Stimulated activated CD4-positive, alpha-beta T cell treated with anti-CD3 and anti-CD28 coated beads, Interleukin-1b, Interleukin-23, amount 100 ng/mL, for 24 hours (primary cell): ENCODE measurements at places on chromosomes 13 and 19.

DNA sequence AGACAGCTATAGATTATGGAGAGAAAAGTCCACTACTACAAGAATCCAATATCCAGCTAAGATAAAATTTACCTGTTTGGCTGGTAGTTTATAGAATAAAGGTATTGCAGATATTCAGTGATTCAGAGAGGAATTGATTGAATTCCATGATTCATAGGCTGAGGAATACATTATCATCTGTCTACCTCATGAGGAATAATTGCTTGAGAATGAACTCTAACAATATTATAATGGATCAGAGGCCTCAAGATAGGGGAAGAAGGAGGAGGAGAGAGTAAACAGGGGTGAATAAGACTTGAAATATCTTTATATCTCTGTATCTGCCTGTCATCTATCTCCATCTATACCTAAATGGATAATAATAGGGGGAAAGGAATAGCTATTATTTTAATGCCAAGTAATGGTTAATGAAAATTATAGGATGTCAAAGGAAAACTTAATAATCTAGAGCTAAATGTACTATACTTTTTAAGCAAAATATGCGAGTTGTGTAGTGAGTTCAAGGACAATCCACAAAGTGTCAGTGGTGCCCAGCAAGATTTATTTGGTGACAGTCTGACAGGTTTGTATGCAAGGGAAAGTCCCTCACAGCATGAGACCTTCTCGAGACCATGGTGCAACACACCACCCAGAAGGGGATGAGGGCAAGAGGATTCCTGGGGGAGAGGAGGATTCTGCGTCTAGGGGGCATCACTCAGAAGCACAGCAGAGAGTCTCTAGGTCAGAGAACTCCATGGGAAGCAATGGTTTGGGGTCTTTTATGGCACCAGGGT, 224.5 kb downstream of the GPC5 start:
- DNase-seq = no peak

DNA sequence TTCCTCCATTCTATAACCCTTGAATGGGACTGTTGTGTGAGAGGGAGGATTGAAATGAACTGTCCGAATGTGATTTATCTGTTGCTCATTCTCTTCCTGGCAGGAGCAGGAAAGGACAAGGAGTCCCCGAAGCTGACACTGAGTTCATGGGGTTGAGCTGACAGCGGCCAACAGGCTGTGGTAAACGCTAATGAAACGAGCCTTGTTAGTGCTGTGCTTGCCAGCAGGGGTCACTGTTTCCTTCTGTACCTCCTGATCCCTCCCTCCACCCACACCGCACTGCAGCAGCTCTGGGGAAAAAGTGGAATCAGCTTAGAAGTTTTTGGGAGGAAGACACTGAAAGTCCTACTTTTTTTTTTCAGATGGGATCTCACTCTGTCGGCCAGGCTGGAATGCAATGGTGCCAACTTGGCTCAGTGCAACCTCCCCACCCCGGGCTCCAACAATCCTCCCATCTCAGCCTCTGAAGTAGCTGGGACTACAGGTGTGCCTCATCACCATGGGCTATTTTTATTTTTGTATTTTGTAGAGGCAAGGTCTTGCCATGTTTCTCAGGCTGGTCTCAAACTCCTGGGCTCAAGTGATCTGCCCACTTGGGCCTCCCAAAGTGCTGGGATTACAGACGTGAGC, 6.7 kb upstream of the ZNF761 start:
- DNase-seq = peak; percentile 18

- DNase-seq = no peak
These were observed 9.5 kb downstream of the CYP4F22 start for GRCh38 chr19:15517778-15518177.

DNA sequence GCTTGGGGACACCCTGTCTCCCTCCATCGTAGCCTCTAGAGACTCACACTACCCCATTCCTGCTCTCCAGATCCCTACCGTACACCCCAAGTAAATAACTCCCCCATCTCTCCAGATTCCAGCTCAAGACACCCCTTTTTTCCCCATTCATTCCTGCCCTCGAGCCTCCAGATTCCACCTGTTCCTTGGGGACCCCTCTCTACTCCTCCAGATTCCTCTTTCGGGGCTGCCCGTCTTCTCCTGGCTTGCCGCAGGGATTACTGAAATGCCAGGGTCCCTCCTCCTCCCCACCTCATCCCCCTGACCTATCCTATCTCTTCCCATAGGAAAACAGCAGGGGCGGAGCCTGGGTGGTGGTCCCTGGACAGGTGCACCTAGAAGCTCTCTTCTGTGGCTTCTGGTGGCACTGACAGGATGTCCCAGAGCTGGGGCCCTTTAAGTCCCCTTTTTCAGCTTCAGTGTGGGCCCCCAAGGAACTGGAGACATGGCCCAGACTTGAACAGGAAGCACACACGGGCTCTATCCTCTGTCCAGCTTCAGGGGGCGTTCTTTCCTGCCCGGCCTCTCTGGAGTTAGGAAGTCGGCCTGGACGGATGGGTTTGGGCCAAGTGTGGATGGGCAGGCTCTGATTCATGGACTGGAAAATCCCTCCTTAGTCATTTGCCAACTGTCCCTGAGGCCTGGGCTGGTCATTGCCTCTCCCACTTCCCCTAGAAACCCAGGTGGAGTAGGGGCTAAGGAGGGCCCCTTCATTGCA, 1.2 kb downstream of the ZSWIM4 start:
- DNase-seq = no peak

- DNase-seq = no peak
These were observed 353.0 kb downstream of the KCTD12 start for GRCh38 chr13:76533251-76533650.

GRCh38 chr13:106034201-106034600, 501.3 kb downstream of the EFNB2 start:
- DNase-seq = no peak

- no peak for DNase-seq
These were observed 11.9 kb downstream of the PLEKHF1 start for GRCh38 chr19:29677001-29677817.

DNA sequence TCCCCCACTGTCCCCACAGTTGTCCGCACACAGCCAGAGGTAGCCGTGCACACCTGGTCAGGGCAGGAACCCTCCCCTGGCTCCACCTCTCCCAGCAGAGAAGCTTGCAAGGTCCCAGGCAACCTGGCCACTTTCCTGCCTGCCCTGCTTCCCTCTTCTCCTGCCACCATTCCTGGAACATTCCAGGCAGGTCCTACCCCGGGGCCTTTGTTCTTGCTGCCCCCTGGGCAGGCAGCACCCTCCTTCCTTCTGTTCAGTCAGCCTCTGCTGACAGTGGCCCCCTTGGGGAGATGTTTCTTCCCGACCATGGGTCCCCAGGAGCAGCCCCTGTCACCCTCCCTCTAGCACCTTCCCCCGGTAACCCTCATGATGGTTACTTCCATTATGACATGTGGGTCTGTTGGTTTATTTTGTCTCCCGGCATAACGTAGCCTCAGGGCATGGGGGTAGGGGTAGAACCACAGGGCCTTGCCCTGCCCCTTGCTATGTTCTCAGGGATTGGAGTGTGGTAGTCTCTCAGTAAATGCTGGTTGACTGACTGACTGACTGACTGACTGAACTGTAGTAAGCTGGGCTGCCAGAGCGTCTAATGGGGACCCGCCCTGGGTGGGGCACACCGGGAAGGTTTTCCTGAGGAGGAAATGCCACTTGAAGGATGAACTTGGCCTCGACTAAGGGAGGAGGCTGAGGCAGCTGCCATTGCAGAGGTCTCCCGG, 10.8 kb downstream of the PAK4 start:
- no peak for DNase-seq

GRCh38 chr13:33228648-33229445, 56.7 kb downstream of the STARD13 start:
- DNase-seq = no peak

GRCh38 chr19:47494729-47495128, 10.7 kb upstream of the KPTN start:
- DNase-seq = no peak

DNA sequence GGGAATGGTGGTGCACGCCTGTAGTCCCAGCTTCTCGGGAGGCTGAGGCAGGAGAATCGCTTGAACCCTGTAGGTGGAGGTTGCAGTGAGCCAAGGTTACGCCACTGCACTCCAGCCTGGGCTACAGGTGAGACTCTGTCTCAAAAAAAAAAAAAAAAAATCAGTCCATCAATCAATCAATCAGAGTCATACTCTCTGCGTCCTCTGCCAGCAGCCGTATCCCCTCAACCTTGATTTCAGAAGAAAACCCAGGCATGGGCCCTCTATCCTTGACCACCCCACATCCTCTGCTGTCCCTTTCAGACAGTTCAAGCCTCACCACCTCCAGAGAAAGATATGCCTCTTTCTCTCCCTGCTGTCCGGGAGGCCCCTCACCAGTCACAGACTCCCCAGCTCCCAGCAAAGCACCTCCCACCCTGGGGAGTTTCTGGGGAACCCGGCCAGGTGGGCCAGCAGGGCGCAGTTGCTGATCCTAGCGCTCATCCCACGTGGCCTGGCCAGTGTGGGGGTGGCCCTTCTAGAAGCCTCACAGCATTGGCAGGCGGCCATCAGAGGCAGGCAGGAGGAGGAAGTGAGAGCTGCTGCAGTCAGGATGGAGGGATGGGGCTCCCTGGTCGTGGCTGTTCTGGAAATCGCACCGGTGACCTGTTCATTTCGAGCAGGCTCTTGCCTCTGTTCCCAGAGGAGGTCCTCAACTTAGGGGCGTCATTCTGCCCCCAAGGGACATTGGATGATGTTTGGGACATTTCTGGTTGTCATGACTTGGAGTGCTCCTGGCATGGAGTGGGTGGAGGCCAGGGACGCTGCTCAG, 10.2 kb upstream of the JSRP1 start:
- DNase-seq = no peak

- DNase-seq = no peak
These were observed 233.8 kb upstream of the PRR20A start for GRCh38 chr13:56906909-56907308.

DNA sequence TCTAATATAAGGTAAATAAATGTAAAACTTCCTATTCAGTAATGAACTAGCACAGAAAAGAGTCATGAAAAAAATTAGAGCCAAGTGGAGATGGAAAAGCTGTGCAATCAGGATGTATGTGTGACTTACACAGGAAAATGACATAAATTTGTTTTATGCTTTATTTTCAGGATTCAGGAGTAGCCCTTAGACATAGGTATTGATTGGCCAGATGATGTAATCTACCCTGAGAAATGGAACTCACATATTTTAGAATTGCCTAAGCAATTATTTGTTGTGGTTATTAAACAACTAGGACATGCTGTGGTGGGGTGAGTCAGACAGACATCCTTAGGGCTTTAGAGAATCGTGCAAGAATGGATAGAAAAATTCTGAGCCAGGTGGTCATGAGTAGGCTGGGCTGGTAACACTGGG, 110.6 kb downstream of the PCDH9 start:
- DNase-seq = no peak

GRCh38 chr19:50328224-50328872, 829 bp downstream of the KCNC3 start:
- no peak for DNase-seq

- no peak for DNase-seq
These were observed 106.2 kb downstream of the VWA8 start for GRCh38 chr13:41854758-41855157.

DNA sequence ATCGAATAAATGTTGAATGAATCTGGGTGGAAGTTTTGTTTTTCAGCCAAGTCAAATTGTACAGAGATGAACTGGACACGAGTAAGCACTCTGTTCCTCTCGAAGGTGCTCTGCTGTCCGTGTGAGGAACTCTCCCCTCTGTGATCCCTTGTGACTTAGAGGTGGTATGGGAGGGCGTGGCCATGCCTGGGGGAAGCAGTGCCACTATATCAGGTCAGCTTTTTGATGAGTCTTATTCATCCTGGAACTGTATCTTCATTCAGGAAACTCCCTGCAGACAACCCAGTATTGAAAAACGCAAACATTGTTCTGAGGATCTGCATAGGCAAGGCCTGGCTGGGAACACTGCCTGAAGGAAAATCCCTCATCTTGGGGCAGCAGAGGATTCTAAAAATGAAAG, 45.7 kb upstream of the FLT1 start:
- no peak for DNase-seq

GRCh38 chr19:54470991-54471782, 1.9 kb downstream of the CDC42EP5 start:
- DNase-seq = no peak

DNA sequence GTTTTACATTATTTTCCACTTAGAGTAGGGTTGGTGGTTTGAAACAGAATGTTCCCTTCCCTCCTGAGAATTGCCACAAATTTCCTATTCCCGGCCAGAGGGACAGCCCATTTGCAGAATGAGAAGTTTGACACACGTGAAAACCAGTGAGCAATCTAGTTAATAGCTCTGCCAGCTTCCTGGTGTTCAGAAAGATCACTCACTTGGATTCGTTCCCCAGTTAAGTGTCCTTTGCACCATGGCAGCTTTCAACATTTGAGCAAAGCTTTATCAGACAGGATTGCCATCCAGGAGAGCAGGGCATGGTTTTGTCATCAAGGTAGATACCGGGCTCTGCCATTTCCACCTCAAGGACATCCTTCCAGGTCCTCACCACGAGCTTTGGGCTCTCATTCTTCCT, 28.2 kb downstream of the RASL11A start:
- DNase-seq = no peak

DNA sequence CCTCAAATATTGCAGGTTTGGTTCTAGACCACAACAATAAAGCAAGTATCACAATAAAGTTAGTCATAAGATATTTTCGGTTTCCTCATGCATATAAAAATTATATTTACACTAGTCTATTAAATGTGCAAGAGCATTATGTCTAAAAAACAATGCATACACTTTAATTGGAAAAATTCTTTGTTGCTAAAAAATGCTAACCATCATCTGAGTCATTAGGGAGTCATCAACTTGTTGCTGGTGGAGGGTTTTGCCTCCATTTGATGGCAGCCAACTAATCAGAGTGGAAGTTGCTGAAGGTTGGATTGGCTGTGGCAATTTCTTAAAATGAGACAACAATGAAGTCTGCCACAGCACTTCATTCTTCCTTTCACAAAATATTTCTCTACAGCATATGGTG, 422.3 kb upstream of the GPC6 start:
- no peak for DNase-seq

- no peak for DNase-seq
These were observed 283.8 kb upstream of the TSHZ3 start for GRCh38 chr19:31633014-31633413.

DNA sequence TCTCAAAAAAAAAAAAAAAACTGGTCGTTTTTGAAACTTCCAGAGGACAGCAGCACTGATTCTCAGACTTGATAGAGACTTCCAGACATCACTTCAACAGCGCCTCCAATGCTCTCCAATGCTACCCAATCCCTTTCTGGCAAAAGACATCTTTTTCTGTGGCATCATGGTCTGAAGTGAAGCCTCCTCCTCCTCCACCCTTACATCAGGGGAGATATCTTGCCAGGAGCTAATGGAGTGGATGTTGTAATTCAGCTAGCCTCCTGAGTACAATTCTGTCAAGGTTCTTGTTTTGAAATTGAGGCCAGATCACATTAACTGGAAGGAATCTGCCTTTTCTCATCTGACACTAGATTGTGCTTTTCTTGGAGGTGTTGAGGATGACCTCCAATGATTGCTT, 24.2 kb downstream of the FXYD5 start:
- no peak for DNase-seq
